Stimulated activated CD4-positive, alpha-beta T cell treated with anti-CD3 and anti-CD28 coated beads, Interleukin-1b, Interleukin-23, amount 100 ng/mL, for 4 hours (primary cell): ENCODE measurements at places on chromosomes 16 and 17.

DNA sequence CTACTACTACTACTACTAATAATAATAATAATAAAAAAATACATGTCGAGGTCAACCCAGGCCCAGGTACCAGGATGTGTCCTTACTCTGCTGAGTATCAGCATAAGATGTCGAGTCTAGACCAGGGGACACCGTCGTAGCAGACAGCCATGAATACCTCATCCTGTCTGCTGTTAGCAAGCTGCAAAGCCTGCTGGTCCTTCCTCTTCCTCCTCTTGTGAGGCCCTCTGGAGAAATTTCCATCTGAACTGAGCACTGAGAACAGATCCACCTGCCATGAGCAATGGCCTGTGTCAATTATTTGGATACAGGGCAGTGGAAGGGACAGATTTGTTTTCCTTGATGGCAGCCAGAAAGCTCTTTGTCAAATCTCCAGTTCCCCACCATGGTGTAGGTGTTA, 168.5 kb downstream of the XYLT1 start:
- DNase-seq = no peak

DNA sequence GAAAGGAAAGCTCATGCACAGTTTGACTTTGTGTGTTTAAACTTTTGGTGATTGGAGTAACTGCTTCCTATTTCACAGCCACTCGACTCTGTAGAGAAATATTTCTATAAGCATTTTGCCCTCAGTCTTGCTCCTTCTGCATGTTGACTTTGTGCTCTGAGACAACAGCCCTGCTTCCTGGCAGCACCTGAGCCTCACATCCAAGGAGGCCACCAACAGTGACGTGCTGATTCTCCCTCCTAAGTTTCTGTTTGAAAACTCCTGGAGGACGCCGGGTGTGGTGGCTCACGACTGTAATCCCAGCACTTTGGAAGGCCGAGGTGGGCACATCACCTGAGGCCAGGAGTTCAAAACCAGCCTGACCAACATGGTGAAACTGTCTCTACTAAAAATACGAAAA, 23.9 kb upstream of the WSB1 start:
- DNase-seq = no peak

DNA sequence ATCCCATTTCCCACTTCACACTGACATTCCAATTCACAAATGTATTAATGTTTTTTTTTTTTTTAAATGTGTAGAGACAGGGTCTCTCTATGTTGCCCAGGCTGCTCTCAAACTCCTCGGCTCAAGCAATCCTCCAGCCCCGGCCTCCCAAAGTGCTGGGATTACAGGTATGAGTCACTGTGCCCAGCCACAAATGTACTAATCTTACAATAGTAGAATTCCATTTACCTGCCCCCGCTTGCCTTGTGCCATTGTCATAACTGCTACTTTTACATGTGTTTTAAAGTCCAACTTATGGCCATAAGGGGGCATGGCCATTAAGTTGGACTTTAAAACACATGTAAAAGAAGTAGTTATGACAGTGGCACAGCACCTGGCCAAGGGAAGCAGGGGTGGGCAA, 4.6 kb downstream of the MMP28 start:
- DNase-seq = no peak

- no peak for DNase-seq
These were observed 124.7 kb downstream of the HS3ST2 start for GRCh38 chr16:22938647-22939046.

DNA sequence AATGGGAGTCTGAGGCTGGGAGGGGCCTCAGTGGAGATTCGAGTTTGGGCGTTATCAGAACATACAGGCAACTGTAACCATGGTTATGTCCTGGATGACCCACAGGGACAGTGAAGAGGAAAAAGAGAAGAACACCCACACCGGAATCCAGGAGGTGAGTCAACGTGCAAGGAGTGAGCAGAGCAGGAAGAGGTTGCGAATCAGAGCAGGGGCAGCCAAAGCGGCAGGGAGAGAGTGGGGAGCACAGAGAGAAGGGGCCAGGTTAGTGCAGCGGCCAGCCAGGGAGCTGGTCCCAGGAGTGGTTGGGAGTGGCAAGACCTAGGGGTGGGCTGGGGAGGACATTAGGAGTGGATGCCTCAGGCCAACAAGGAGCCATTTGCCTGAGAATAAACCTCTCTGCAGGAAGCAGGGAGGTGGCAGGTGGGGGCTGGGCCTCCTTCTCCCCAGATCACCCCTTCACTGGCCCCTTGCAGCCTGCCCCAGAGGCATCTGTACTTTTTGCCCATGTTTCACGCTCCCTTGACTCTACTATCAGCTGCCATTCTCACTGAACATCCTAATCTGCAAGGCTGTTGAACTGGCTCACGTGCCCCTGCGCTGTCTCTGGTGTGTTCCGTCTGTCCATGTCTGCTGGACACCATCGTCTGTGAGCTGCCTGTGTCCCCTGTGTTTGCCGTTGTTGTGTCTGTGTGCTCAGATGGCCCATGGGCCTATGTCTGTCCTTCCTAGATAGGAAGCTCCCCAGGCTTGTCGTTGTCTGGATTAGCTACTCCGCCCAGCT, 5.1 kb downstream of the KRT13 start:
- no peak for DNase-seq

DNA sequence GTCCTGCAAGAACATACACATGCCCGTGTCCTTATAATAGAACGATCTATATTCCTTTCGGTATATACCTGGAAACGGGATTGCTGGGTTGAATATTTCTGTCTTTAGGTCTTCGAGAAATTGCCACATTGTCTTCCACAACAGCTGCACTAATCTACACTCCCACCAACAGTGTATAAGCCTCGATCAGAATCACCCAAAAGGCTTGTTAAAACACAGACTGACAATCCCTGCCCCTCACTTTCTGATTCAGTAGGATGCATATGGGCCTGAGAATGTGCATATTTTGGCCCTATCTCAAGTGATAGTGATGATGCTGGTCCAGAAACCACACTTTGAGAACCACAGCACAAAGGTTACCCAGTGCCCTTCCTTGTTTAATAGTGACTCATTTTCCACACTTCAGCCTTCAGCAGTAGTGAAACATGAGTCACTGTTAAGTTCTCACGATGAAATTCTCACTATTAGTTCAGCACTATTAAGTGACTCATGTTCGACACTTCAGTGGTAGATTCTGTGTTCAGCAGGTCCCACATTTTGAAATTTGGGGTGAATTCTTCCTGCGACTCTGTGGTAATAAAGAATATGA, 215.6 kb downstream of the GRIN2A start:
- DNase-seq = no peak

GRCh38 chr16:49602976-49603310, 229.3 kb downstream of the C16orf78 start:
- DNase-seq = no peak

DNA sequence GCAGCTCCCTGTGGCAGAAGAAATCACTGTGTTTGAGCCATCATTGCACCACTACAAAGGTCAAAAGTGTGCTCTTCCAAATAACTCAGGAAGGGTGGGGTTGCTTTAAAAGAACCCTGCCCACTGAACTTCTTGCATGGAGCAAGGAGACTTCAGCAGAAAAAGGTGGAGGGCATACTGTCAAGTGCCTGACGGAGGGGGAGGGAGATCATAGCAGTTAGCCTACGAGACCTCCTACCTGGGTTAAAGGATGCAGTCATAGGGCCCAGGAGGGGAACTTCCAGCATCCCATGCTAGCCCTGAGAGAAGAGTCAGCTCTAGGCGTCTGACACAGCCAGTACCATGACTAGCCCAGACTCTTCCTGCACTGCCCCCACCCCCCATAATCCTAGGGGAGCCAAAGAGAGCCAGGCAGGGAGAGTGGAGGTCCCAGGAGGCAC, 45.3 kb upstream of the MSI2 start:
- no peak for DNase-seq

DNA sequence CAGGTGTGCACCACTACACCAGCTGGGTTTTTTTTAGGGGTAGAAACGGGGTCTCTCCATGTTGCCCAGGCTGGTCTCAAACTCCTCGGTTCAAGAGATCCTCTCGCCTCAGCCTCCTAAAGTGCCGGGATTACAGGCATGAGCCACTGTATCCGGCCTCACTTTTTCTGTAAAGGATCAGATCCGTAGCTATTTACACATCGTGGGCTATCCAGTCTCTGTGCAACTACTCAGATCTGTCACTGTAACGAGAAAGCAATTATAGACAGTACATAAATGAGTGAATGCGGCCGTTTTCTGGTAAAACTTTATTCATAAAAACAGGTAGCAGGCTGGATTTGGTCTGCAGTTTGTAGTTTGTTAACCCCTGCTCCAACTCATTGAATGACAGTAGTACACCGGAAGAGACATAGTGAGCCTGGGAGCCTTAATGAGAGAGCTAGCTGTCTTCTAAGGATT, 44.5 kb downstream of the VMP1 start:
- no peak for DNase-seq

DNA sequence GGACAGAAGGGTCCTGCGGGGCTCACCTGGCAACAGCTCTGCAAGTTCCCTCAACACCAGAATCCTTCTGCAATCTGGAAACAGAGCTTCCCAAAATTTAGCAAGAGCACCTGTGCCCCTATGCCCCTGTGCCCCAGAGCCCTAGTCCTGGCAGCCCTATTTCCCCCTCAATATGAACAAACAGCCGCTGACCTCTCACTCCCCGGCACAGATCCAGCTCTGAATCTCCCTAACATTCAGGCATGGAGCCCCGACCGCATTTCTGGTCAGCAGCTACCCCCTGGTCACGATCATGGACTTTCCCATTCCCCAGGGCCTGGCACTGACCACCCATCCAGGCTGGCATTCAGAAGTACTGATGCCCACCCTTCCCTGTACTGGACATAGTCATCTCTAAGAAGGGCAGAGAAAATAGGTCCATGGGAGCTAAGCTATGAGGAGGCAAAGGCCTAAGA, 110.8 kb upstream of the SMURF2 start:
- no peak for DNase-seq

DNA sequence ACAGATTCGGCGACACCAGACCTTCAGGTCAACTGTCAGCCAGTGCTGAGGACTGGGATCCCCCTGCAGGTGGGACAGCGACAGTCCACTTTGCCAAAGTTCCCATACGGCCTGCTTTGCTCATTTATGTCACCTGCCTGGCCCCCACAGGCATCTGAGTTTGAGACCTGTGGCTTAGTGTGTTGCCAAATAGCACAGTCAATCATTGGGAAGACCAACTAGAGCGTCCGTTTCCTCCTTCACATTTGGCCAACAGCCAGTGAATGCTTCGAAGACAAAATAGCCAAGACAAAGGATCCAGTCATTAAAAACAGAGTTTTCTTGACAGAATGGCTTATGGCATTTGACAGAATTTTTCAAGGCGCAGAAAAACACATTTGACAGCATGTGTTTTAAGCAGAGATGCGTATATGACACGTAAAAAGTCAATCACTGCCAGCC, 113.8 kb downstream of the ABCC12 start:
- no peak for DNase-seq

- DNase-seq = no peak
These were observed 119.2 kb downstream of the MAP2K6 start for GRCh38 chr17:69533481-69534234.

DNA sequence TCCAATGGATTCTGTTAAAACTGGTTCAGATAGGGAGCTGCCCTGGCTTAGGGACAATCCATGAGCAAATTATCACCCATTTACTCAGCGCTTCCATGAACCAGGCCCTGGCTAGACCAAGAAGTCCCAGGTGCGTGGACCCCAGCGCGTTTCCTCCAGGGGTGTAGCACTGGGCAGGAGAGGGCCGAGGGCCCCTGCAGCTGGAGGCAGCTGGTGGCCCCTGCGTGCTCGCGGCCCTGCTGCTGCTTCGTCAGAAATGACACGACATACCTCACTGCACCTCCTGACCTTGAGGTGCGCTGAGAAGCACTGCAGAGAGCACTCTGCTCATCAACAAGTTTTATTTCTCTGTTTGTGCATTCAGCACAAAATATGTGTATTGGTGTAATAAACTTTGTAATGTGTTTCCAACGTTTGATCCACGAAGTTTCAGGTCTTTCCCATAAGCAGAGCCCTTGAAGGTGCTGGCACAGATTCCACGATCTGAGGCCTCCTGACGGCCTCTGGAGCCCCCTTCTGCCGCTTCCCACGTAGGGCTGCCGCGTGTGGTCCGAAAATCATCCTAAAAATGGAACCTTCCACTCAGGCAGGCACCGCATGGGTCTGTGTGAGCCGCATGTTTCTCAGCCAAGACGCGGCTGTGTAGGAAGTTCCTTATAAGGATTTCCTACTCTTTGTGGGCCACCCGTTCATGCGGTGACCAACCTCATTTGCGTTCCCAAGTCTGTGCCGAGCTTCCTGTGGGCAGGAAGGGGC, 50.8 kb upstream of the ZCCHC14 start:
- DNase-seq = no peak

DNA sequence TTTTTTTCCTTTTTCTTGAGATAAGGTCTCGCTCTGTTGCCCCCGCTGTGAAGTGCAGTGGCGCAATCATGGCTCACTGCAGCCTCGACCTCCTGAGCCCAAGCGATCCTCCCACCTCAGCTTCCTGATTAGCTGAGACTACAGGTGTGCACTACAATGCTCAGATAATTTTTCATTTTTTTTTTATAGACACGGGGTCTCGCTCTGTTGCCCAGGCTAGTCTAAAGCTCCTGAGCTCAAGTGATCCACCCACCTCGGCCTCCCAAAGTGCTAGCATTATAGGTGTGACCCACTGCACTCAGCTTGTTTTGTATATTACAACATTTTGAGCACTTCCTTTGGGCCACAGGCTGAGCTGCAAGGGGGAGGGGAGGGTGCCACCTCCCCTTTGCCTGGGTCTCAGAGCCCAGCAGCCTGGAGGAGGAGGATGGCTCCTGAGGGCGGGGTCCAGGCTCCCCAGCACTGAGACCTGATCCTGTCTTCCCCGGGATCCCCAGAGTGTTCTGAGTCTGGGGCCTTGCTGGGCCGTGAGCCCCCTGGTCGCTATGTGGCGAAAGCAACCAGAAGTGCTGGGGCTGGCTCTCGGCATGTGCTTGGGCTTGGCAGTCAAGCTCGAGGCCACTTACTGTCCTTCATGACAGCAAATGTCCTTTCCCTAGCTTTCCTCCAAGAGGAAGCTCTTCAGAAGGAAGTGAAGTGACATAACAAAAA, 8.1 kb downstream of the DEF8 start:
- no peak for DNase-seq

GRCh38 chr17:63488851-63489250, 12.0 kb downstream of the ACE start:
- no peak for DNase-seq

DNA sequence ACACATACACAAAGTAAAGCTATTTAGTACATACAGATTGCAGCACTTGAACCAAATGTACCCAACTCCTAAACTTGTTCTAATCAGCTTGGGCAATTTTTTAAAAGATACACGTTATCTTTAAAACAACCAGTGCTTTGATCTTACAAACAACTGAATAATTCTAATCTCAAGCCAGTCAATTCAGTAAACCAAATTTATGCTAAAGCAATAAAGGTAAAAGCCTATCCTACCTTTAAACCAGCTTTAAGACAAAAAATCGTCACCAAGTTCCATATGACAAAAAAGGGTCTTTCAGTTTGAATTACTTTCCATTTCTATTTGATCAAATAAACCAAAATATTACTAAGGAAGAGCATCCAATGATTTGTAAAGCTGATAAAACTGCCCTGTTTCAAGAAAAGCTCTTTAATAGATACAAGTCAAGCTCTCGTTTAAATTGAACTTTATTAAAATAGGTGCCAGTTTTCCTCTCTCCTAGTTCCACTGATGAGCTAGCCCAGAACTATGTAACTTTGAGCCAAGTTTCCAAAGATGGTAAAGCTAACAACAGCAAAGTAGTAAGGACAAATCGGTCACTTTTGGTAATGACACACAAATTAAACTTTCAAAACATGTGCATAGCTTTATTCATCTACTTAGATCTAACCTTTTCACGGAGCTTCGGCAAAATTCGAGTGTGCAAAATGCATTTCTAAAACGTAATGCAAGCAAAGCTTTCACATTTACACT, 10.2 kb downstream of the CRYBA1 start:
- no peak for DNase-seq

- no peak for DNase-seq
These were observed 1324.9 kb upstream of the CDH8 start for GRCh38 chr16:63361032-63361624.

GRCh38 chr17:68141050-68141449, 105.5 kb downstream of the KPNA2 start:
- DNase-seq = no peak
